ENCODE measurements at places on chromosomes 5 and 9.

GRCh38 chr9:91782708-91783214, 167.3 kb downstream of the ROR2 start:
- no peak for DNase-seq

DNA sequence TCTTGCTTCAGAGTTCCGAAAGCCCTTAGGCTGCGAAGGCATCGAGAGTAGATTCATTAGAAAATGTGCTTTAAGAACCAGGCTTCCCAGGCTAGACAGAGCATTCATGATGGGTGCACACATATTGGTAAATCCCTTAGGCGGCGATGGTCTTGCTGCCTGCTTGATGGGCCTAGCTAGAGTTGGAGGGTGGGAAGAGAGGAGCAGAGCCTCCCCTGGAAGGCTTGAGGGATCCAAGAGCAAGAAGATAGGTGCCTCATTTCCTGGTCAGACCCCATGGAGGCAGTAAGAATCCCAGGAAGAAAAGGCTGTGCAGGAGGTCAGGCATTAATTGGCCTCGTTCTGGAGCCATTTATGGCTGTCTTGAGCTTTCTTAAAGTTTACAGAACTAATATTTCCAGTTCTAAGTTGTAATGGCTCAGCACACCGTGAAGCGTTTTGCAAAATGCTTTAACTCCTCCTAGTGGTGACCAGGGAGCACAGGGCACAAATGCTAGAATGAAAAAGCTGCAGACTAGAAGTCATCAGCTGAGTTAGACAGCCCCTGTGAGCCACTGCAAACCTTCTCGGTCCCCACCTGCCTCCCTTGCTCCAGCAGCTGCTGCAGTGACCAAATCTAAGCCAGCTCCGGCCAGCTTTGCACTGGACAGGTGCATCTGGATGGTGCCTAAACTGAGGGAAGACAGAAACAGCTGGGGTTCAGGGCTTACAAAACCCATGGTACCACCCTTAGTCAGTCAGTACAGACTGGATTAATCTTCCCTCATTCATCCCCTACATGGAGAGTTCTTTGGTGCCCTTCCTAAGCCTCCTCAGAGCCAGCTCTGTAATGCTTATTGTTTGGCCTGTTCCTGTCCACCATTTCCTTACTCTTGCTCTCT, 14.7 kb downstream of the SLC45A2 start:
- no peak for DNase-seq

GRCh38 chr5:124755565-124755964, 9.1 kb upstream of the ZNF608 start:
- DNase-seq, result peak; percentile 49

DNA sequence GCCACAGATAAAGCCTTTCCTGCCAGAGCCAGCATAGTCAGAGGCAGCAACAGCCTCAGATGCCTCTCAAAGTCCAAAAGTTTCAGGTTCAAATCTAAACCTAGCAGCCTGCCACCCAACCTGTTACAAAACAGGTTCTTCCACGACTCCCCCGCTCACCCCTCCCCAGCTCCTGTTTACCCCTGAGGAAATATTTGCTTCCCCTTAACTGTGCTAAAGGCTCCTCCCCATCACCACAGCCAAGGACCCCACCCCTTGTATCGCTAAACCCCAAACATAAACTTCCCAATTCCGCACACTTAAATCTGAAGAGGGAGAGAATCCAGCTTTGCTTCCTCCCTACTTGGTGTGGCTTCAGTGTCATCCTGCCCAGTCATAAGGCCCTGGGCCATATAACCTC, 15.4 kb upstream of the VDAC1 start:
- no peak for DNase-seq

DNA sequence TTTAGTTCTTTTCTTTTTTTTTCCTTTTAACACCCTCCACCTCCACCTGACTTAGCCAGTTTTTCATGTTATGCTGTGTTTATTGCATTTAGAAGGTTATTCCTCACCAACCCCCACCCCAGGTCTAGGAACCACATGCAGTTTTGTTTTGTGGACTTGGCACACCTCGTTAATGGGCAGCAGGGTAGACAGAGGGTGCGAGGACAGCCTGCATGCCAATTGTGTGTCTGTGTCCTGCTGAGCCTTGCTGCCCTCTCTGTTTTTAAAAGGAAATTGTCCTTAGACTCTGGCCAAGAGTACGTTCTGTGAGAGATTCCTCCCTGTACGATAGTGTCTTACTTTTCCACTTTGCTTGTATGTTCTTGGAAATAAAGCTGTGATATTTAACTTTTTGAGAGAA, 13.9 kb downstream of the PIK3R1 start:
- no peak for DNase-seq

- DNase-seq, result no peak
Measured at GRCh38 chr5:179413711-179414458, 68.6 kb upstream of the ADAMTS2 start.

GRCh38 chr9:85173967-85174366, 504.4 kb downstream of the NTRK2 start:
- DNase-seq, result no peak

DNA sequence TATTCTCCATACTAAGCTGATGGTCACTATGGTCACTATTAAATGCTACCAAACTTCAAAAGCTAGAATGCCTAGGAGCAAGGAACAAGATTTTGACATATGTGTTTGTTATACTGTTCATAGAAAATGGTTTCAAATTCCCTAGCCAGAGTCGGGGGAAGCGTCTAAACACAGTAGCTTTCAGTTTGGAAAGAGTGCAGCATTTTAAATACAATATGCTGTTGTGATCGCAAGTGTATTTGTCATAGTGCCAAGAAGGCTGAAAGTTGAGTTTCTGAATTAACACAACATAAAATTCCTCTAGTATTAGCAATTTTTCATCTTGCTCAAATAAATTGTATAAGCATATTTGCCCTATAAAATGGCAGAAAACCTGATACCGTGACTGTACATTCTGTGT, 280.4 kb downstream of the ZNF608 start:
- no peak for DNase-seq

GRCh38 chr9:27659001-27659400, 85.7 kb upstream of the C9orf72 start:
- DNase-seq, result no peak

DNA sequence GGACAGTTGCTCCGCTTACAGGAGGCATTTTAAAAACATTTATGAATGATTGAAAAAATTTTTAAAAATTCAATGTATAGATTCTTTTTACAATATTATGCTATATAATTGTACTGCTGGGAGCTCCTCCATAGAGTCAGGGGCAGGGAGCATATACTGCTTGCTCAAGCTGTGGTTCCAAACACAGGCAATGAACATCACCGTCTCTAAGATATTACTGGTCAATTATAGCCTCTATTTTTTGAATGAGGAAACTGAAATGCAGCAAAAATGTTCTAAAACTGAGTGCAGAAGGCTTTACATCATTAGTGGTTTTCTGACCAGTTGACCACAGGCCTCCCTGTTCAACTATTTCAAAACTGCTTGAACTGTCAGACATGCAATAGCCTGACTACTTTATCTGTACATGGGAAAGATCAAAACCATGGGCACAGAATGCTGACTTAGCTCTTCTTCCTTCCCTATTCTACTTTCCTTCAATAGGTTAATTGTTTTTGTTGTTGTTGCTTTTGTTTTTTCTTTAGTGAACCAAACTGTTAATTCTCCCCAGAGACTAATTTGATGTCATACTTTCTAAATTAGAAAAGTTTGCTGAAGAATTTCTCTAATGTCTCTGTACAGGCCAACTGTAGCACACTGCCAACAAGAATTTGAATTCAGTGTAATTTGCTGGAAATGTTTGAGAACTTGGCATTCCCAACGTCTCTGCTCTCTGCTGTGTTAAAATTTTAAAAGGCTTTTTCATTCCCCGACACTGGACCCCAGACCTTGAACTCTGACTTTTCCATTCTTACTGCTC, 107.6 kb upstream of the MPDZ start:
- no peak for DNase-seq

GRCh38 chr9:120289990-120290975, 289.7 kb downstream of the CDK5RAP2 start:
- no peak for DNase-seq

GRCh38 chr9:15390201-15390600, 32.5 kb upstream of the SNAPC3 start:
- DNase-seq, result no peak

GRCh38 chr5:179553875-179554274, 3.5 kb downstream of the RUFY1 start:
- DNase-seq, result no peak

- DNase-seq, result no peak
Measured at GRCh38 chr9:20568400-20568799, 53.9 kb downstream of the MLLT3 start.

DNA sequence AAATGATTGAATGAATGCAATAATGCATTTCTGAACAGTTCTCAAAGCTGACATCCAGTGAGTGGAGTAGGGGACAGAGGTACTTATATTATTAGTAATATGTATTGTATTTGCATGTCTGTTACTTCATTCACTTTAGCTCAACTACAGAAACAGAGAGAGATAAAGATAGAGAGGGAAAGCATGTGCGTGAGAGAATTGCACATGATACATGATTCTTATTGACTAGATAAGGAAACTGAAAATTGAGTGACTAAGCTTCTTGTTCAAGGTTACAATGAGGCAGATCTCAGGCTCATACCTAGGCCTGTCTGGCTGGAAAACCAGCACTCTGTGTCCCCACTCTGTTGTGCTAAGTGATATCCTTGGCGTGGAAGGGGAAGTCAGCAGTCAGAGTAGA, 337.7 kb upstream of the KLF4 start:
- DNase-seq, result no peak

DNA sequence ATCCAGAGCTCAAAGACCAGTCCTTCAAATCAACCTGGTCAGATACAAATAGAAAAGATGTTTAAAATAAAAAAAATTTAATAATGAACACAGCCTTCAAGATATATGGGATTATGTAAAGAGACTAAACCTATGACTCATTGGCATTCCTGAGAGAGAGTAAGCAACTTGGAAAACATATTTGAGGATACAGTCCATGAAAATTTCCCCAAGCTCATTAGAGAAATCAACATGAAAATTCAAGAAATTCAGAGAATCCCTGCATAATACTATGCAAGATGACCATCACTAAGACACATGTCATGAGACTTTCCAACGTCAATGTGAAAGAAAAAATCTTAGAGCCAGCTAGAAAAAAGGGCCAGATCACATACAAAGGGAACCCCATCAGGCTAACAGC, 512.9 kb upstream of the PTGER4 start:
- DNase-seq, result no peak

DNA sequence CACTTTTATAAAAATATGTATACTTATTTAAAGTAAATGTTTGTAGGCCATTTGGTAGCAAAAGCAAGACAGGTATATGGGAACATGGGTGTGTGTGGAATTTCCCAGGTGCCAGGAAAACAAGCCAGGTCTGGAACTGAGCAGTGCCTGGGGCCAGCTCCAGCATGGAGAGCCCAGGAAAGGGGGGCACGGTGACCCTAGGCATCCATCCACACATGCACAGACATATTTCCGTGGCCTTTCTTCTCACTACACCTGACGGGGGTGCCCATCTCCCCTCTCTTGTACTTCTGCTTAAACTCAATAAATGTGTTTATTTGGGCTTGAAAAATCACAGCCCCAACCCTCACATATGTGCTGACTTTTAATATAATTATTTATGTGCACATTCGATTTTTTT, 31.2 kb upstream of the CXCL14 start:
- no peak for DNase-seq

DNA sequence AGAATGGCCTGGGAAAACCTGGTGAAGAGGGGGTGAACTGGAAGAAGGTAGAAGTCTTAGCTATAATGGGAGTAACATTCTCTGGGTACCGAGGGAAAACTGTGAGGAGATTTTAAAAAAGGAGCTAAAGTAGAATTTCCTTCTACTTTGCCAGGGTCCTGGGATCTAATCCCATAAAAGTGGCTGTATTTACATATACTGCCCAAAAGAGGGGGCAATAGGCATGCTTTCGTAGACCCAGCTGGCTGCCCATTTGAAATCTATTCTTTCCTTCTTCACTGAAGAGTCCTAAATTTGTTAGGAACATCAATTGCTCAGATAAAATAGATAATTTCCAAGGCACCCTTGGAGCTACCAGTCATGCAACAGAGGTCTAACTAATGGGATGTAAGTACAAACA, 159.2 kb downstream of the CDC42SE2 start:
- no peak for DNase-seq

DNA sequence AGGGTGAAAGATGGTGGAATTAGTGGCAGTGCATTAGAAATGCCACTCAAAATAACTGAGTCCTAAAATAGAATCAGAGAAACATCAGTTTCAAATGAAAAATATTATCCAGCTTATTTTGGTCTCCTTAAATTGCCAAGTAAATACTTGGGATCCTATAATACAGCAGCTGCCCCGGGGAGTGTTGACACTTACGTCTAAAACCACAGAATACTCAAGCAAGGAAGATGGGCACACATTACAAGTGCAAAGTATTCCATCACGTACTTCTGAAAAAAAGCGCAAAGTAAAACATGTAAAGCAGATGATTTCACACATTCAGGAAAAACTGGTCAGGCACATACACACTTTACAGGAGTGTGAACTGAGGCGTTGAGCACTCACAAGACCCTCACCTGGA, 2.4 kb upstream of the ARHGEF37 start:
- no peak for DNase-seq

GRCh38 chr9:93905473-93906133, 49.6 kb downstream of the BARX1 start:
- no peak for DNase-seq

GRCh38 chr5:135423146-135423845, 23.9 kb downstream of the DCANP1 start:
- no peak for DNase-seq

DNA sequence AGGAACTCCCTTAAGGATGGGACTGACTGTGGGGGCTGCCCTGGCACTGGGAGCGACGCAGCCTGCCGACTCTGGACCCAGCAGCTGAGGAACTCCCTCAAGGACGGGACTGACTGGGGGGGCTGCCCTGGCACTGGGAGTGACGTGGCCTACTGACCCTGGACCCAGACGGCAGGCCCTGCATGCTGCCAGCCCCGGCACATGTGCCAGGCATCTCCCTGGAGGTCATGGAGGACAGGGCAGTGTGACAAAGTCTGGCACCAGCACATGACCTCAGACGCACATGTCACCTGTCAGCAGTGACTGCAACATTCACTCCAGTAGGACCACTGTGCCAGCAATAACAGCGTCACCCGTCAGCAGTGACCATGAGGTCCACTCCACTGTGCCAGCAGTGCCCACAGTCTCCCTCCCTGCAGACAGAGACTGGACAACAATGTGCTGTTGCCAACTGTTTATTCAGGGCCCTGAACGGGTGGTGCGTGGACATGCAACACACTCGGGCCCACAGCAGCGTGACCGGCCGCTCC, 4.5 kb downstream of the FBXW5 start:
- peak; percentile 93 for DNase-seq

GRCh38 chr5:143506836-143507552, 103.5 kb upstream of the NR3C1 start:
- DNase-seq, result no peak

- no peak for DNase-seq
Measured at GRCh38 chr5:143001764-143002351, 231.7 kb downstream of the ARHGAP26 start.

DNA sequence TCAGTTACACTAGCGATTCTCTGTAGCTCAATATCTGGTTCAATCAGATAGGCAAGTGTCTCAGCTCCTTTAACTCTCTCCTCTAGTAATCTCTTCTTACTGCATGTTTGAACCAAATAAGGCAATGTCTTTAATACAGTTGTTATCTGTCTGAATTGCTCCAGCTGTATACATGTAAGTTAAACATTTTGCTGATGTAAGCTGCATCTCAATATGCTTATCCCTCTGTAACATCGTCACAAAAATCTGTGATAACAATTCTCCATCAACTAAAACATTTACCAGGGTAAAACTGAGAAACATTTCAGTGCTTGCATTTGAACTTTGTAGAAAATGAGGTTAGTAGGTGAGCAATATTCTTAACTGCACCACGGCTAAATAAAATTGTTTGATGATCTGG, 29.6 kb upstream of the IGFBPL1 start:
- no peak for DNase-seq

GRCh38 chr9:127170103-127170502, 47.7 kb upstream of the ANGPTL2 start:
- DNase-seq, result no peak

All from caudate nucleus (tissue), 63 donors.